ENCODE measurements at places on chromosomes 4 and X. TPM values are rescaled to one million over a fixed set of nuclear protein-coding genes. Genes with fewer than 3 reads are reported as not detected.

- no peaks in the 10 kb centered on the region for H3K4me1 ChIP-seq
- DNase-seq = no peak
- no peaks in the 10 kb centered on the region for H3K27me3 ChIP-seq
Observed at GRCh38 chr4:168076989-168077725, 15.2 kb upstream of the ANXA10 start.

GRCh38 chrX:78573630-78574029, 85.5 kb downstream of the RTL3 start:
- no peak for DNase-seq
- H3K27me3 ChIP-seq = no peaks in the 10 kb centered on the region
- H3K36me3 ChIP-seq = no peaks in the 10 kb centered on the region
- no peak overlapping the region for H3K27ac ChIP-seq
- H3K4me1 ChIP-seq = no peaks in the 10 kb centered on the region

SRPX gene
- total RNA-seq = 76.6 TPM

- no peaks in the 10 kb centered on the region for H3K27me3 ChIP-seq
- no peaks in the 10 kb centered on the region for H3K4me1 ChIP-seq
- H3K4me3 ChIP-seq = no peak overlapping the region
- no peak overlapping the region for H3K27ac ChIP-seq
- H3K36me3 ChIP-seq = no peaks in the 10 kb centered on the region
Observed at GRCh38 chr4:156643826-156644225, 327.8 kb downstream of the PDGFC start.

F8A2 gene
- total RNA-seq = 9.4 TPM

DNA sequence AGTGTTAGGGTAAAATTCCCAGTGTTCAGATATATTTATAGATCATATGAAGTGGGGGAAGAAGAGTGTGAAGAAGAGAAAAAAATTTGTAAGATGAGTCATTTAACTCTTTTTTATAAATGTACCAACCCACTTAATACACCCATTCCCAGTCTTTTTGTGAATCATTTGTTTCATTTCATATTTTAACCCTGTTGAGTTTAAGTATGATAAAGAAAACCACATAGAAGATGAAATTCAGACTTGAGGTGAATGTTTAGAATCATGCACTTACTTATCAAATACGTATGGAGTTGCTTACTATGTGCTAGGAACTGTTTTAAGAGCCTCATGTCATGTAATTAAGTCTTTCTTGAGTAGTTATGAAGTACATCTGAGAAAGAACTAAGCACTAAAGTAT, 56.6 kb upstream of the DAPP1 start:
- no peak overlapping the region for H3K4me3 ChIP-seq
- no peaks in the 10 kb centered on the region for H3K36me3 ChIP-seq
- no peak for DNase-seq
- H3K4me1 ChIP-seq = no peaks in the 10 kb centered on the region
- H3K27me3 ChIP-seq = no peaks in the 10 kb centered on the region
- H3K27ac ChIP-seq = no peak overlapping the region

DNA sequence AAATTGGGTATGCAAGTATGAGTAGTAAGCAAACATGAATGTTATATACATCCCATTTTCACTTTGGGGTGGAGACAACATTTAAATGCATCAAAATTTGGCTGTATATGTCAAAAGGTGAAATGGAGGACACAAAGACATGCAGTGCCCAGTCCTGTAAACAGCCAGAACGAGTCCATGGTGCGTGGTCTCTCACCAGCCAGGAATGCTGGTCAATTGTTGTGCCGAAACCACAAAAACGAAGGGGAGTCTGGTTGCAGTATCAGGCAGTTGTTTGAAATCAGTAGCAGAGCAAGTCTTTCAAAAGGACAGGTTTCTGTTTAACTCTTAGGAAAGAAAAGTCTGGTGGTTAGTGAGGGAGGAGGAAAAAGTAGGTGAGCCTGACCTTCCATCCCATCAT, 22.3 kb upstream of the RNF150 start:
- no peak overlapping the region for H3K4me3 ChIP-seq
- no peaks in the 10 kb centered on the region for H3K27me3 ChIP-seq
- no peaks in the 10 kb centered on the region for H3K4me1 ChIP-seq

S100P gene
- total RNA-seq = not detected

DNA sequence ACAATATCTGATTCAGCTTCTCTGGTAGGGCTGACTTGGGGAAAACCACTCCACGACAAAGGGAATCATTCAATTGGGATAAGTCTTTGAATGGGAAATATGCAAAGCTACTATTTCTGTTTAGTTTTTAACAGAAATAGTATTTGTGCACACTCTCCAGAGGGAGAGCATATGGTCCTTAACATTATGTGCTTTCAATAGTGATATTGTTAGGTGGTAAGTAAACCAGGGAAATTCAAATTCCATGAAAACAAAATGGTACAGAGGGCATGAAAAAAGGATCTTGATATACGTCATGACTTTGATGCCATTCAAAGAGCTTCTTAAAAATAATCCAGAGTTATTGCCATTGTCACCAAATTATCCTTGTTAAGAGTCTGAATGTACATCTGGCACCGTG, 47.1 kb upstream of the CITED1 start:
- no peak overlapping the region for H3K4me3 ChIP-seq
- DNase-seq = no peak
- no peaks in the 10 kb centered on the region for H3K4me1 ChIP-seq
- H3K36me3 ChIP-seq = no peaks in the 10 kb centered on the region
- H3K27me3 ChIP-seq = no peaks in the 10 kb centered on the region

TMPRSS11A gene
- total RNA-seq = not detected

DNA sequence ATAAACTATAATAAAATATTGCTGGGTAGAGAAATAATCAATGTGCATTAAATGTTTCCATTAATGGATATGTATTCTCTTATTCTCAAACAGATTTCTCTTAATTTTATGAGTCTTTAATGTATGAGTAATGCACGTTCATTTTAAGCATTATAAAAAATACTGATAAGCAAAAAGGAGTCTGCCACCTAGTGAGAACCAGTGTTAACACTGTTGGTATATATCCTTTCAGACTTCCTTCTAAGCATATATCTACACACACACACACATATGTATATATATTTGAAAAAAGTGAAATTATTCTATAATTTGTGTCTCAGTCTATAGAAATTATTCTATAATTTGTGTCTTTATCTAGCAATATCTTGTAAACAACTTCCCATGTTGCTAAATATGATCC, 49.9 kb upstream of the MTMR1 start:
- DNase-seq = no peak
- no peaks in the 10 kb centered on the region for H3K27me3 ChIP-seq
- no peaks in the 10 kb centered on the region for H3K36me3 ChIP-seq
- no peak overlapping the region for H3K4me3 ChIP-seq

DNA sequence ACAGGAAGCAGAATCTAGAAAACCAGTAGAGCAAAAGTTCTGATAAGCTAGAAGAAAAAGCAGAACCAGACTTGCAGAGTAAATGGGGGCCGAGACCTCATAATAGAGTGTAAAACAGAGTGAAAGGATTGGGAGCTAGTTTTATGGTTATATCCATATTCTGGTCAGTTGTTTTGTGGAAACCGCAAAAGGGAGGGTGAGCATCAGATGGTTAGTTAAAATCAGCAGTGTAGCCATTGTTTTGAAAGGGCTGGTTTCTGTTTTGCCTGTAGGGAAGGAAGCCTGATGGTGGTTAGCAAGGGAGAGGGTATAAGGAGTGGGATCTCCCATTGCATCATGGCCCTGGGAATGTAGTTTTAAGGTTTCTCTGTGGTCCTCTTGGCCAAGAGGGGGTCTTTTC, 17.2 kb upstream of the CCNI start:
- H3K4me3 ChIP-seq = no peak overlapping the region
- H3K4me1 ChIP-seq = no peaks in the 10 kb centered on the region
- no peak for DNase-seq

DNA sequence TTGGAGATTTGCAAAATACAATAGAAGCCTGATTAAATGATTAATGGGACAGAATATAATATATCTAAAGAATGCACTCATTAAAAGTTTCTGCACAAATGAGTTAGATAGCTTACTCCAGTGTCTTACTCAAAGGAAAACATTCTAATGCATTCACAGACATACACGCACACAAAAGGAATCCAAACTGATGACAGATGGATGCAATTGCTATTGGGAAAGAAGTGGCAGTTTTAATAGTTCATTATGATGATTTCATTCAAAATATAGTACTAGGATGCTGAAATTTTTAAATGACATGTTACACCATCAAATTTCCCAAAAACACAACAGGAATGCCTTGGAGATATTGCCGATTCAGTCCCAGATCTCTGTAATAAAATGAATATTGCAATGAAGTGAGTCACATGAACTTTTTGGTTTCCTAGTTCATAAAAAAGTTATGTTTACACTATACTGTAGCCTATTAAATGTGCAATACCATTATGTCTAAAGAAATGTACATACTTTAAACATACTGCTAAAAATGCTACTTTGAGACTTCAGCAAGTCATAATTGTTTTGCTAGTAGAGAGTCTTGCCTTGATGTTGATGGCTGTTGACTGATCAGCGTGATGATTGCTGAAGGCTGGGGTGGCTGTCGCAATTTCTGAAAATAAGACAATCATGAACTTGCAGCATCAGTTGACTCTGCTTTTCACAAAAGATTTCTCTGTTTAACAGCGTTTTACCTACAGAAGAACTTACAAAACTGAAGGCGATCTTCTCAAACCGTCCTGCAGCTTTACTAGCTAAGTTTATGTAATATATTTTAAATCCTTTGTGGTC, 45.6 kb downstream of the BBS12 start:
- H3K4me1 ChIP-seq = no peaks in the 10 kb centered on the region
- DNase-seq = no peak
- no peaks in the 10 kb centered on the region for H3K27me3 ChIP-seq
- H3K4me3 ChIP-seq = no peak overlapping the region
- H3K27ac ChIP-seq = no peak overlapping the region
- no peaks in the 10 kb centered on the region for H3K36me3 ChIP-seq

DNA sequence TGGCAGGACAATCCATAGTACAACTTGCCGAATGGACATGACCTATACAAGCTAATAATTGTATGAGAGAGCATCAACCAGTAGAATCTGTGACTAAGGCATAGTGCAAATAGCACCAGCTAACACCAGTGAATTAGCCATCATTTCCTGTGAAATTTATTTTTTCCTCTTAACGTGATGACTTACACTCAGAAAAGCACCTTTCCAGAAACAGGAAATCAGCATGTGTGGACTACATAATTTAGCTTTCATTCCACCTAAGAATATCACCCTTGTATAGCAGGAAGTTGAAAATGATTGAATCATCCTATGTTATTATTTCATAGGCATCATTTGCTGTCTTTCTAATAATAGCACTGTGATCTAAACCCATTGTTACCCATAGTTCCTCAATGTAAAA, 1393.4 kb upstream of the PCDH7 start:
- DNase-seq = no peak
- H3K36me3 ChIP-seq = no peaks in the 10 kb centered on the region
- H3K4me3 ChIP-seq = no peak overlapping the region
- no peaks in the 10 kb centered on the region for H3K27me3 ChIP-seq
- H3K4me1 ChIP-seq = no peaks in the 10 kb centered on the region

NPY2R gene
- not detected for total RNA-seq

RASL11B gene
- total RNA-seq = not detected

- H3K36me3 ChIP-seq = no peaks in the 10 kb centered on the region
- H3K4me1 ChIP-seq = no peaks in the 10 kb centered on the region
- no peaks in the 10 kb centered on the region for H3K27me3 ChIP-seq
- no peak for DNase-seq
- no peak overlapping the region for H3K4me3 ChIP-seq
Observed at GRCh38 chr4:146407669-146408084, 114.1 kb downstream of the SLC10A7 start.

GRCh38 chrX:81174286-81174685, 27.4 kb downstream of the HMGN5 start:
- no peaks in the 10 kb centered on the region for H3K27me3 ChIP-seq
- no peak overlapping the region for H3K4me3 ChIP-seq
- H3K36me3 ChIP-seq = no peaks in the 10 kb centered on the region
- no peak for DNase-seq
- H3K27ac ChIP-seq = no peak overlapping the region

GRCh38 chr4:184506527-184507121, 32.3 kb upstream of the IRF2 start:
- no peak overlapping the region for H3K4me3 ChIP-seq
- H3K36me3 ChIP-seq = no peaks in the 10 kb centered on the region
- no peaks in the 10 kb centered on the region for H3K27me3 ChIP-seq
- DNase-seq = peak; percentile 36
- H3K4me1 ChIP-seq = peaks cover 9% of the 10 kb centered on the region

- no peaks in the 10 kb centered on the region for H3K36me3 ChIP-seq
- H3K4me3 ChIP-seq = no peak overlapping the region
- no peaks in the 10 kb centered on the region for H3K27me3 ChIP-seq
Observed at GRCh38 chr4:1180663-1181062, 8.3 kb upstream of the SPON2 start.

DNA sequence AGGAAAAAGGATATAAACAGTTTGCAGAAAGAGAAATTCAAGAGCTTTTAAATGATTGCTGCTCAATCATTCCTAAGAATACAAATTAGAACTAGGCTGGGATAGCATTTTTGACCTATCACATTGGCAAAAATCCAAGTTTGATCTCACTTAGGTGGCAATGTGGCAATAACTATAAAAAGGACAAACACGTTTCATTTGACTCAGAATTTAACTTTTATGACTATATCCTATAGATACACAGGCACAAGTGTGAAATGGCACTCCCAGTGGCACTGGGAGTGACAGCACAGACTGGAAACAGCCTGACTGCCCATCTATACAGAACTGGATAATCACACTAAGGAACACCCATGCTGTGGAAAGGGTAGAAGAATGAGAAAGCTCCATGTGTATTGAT, 11.1 kb downstream of the CENPU start:
- no peak overlapping the region for H3K4me3 ChIP-seq
- no peaks in the 10 kb centered on the region for H3K4me1 ChIP-seq
- no peak for DNase-seq
- no peaks in the 10 kb centered on the region for H3K36me3 ChIP-seq
- no peaks in the 10 kb centered on the region for H3K27me3 ChIP-seq
- no peak overlapping the region for H3K27ac ChIP-seq

TDO2 gene
- total RNA-seq = 2.3 TPM

SPP1 gene
- total RNA-seq = 6.5 TPM

- no peak overlapping the region for H3K27ac ChIP-seq
- no peaks in the 10 kb centered on the region for H3K27me3 ChIP-seq
- no peak overlapping the region for H3K4me3 ChIP-seq
- H3K4me1 ChIP-seq = no peaks in the 10 kb centered on the region
- H3K36me3 ChIP-seq = no peaks in the 10 kb centered on the region
- DNase-seq = no peak
Observed at GRCh38 chrX:143094417-143095023, 68.8 kb downstream of the SPANXN4 start.

DAPP1 gene
- total RNA-seq = 9.8 TPM

NPNT gene
- 161 TPM for total RNA-seq

ARAP2 gene
- total RNA-seq = 35.6 TPM

GRCh38 chr4:47669946-47670345, 167.9 kb downstream of the CORIN start:
- no peaks in the 10 kb centered on the region for H3K36me3 ChIP-seq
- H3K4me3 ChIP-seq = no peak overlapping the region
- no peaks in the 10 kb centered on the region for H3K4me1 ChIP-seq
- no peak for DNase-seq

GSX2 gene
- not detected for total RNA-seq
